ENCODE measurements at places on chromosomes 7 and 10.

- DNase-seq: no peak
- H3K4me1 ChIP-seq: no peaks in the 10 kb centered on the region
- no peak overlapping the region for H3K27ac ChIP-seq
- peaks cover 47% of the 10 kb centered on the region for H3K36me3 ChIP-seq
Observed at GRCh38 chr10:93315246-93315645, 166.9 kb downstream of the MYOF start.

DNA sequence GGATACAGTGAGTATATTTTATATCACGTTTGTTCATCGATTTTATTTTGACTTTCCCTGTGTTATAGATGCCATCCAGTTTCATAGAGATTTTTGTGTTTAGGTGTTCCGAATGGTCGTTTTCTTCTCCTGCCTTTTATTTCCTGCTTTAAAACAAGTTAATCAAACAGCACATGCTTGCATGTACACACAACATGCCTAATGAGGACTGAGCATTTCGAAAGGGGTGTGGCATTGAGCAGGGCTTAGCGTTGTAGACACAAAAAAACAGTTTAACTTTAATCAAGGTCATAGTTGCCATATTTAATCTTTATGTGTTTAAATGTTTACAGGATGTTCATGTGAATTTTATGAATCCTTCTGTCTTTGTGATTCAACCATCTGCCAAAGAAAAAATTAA is 430.5 kb upstream of the GALNT17 start:
- no peak overlapping the region for H3K4me3 ChIP-seq
- H3K36me3 ChIP-seq: peaks cover 15% of the 10 kb centered on the region
- H3K27me3 ChIP-seq: no peaks in the 10 kb centered on the region
- DNase-seq: no peak
- peaks cover 73% of the 10 kb centered on the region for H3K4me1 ChIP-seq

DNA sequence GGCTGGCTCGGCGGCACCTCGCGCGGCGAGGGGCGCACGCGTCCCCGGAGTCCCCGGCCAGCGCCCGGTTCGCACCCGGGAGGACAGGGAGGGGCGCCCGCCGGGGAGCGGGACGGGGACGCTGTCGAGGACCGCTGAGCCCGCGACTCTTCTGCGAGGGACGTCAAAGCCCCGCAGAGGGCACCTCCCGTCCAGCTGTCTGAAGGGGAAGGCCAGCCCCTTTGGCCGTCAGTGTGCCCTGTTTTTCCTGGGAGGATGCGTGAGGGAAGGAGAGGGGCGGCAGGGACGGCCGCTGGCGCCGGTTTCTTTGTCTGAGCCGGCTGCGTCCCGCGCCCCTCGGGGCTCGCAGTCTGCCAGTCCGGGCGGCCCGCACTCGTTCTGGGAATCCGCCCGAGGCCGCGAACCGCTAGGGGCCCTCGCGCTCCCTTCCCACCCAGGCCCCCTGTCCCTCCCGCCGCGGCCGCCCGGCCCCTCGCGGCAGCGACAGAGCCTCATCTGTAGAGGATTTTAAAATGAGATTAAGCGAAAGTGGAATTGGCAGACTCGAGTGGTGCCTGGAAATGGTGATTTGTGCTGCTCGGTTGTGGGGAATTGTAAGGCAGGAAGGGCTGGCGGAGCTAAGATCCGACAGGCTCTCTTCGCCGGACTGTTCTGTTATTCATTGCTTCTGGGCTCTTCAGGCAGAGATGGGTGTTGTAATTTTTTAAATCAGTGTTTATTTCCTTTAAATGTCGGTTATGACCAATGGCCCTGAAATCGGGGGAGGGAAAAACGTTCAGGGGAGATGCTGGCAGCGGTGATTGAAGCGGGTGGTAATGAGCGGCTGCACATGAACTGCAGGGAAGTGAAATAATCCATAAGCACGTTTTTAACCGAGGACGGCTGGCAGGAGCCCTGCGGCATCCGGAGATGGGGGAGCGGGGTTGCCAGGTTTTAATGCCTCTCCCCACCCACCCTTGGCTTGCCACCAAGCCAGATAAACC is 618 bp upstream of the RELN start:
- peaks cover 73% of the 10 kb centered on the region for H3K27me3 ChIP-seq
- peaks cover 12% of the 10 kb centered on the region for H3K4me1 ChIP-seq
- no peak for DNase-seq
- H3K27ac ChIP-seq: no peak overlapping the region
- H3K36me3 ChIP-seq: no peaks in the 10 kb centered on the region

DNA sequence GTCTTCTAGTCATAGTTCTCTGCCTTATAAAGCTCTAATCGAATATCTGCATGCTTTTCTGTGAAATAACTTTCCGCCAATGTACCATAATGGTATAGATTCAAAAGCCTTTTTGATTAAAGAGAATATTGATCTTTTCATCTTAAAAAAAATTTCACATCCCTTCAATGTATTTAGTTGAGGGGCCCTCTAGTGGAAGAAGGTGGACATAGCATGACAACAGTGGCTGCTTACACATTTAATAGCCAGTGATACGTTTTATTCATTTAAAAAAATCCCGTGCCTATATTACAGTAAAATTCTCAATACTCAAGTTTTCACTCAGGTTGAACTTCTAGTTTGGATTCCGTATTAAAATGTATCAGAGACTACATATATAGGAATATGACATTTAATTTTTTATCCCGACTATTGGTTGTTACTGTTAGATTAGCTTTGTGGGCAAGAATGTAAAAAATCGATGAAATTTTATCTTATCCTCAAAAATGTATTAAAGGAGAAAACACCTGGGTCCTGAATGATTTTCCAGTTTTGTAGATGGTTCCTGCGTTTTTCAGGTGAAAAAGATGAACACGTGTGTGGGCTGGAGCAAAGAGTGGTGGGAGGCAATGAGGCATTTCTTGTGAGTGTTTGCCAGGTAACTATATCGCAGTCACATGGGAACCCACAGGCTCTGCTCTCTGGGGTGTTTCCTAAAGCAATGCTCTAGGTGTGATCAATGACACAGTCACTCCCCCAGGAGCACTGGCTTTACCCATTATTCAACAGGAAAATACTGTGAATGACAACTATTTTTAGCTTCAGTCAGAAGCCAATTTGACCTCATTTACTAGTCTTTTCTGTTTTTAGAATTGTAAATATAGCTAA is 24.1 kb upstream of the PNLIP start:
- peak; percentile 64 for DNase-seq
- no peaks in the 10 kb centered on the region for H3K36me3 ChIP-seq
- H3K27me3 ChIP-seq: no peaks in the 10 kb centered on the region
- no peak overlapping the region for H3K4me3 ChIP-seq

DNA sequence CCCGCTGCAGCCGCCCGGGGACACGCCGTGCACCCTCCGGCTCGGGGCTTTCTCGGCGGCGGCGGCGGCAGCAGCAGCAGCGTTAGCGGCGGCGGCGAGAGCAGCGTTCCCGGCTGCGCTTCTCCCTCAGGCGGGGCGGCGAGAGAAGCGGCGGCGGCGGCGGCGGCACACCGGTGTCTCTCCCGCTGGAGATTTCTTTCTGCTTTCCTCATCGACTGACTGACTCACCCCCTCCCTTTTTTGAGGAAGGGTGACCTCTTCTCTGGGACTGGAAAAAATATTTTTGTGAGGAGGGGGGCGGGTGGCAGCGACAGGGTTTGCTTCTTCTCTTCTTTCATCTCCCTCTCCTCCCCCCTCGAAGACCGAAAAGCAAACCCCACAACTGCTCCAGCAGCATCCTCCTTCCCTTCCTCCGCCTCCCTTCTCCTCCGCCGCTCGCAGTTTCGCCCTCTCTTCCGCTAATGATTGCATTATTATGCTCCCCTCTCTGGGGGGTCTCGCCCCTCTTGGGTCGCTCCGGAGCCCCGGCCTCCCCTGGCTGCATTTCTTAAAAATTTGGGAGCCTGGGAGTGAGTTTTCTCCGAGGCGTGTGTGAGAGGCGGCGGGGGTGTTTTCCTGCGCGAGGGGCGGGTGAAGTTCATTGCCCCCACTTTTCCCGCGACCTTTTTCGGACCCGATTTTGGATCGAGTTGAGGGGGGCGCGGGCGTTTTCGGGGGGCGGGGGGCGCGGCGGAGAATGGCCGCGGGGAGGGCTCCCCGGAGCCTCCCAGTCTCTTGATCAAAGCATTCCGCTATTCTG is 411 bp downstream of the AUTS2 start:
- H3K27ac ChIP-seq: peak overlapping the region; percentile 63
- peak overlapping the region; percentile 89 for H3K4me3 ChIP-seq
- H3K4me1 ChIP-seq: peaks cover 53% of the 10 kb centered on the region
- H3K27me3 ChIP-seq: no peaks in the 10 kb centered on the region
- no peaks in the 10 kb centered on the region for H3K36me3 ChIP-seq
- no peak for DNase-seq

DNA sequence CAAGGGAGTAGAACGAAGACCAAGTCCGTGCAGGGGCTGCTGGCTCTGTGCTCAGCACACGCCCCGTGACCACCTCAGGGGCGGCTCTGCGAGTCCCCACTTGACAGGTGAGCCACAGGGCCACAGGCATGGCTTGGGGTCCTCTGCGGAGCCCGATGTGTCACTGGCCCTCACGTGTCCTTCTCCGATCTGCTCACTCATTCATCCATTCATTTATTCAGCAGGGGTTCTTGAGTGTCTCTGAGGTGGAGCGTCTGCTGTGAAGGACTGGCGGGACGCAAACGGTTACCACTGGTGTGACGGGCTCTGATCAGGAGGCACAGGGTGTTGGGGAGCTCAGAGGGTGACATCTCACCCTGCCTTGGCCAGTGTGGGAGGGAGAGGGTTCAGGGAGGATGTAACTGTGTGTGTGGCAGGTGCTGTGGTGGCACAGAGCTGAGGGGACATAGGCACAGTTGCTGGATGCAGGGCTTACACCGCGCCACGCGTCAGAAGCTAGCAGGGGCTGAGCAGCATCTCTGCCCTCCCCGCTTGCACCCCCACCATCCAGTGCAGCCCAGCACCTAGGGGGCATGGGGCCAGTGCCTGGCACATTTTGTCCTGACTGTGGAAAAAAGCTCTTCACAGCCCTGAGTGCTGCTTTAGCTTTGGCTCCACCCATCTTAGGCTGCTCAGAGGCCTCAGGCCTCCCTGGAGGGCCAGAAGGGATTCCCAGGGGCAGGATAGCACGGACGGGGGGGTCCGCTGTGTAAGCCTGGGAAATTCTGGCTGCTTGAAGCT is 116.8 kb downstream of the LHPP start:
- H3K27ac ChIP-seq: no peak overlapping the region
- H3K36me3 ChIP-seq: no peaks in the 10 kb centered on the region
- DNase-seq: no peak
- H3K4me1 ChIP-seq: no peaks in the 10 kb centered on the region
- no peak overlapping the region for H3K4me3 ChIP-seq

DNA sequence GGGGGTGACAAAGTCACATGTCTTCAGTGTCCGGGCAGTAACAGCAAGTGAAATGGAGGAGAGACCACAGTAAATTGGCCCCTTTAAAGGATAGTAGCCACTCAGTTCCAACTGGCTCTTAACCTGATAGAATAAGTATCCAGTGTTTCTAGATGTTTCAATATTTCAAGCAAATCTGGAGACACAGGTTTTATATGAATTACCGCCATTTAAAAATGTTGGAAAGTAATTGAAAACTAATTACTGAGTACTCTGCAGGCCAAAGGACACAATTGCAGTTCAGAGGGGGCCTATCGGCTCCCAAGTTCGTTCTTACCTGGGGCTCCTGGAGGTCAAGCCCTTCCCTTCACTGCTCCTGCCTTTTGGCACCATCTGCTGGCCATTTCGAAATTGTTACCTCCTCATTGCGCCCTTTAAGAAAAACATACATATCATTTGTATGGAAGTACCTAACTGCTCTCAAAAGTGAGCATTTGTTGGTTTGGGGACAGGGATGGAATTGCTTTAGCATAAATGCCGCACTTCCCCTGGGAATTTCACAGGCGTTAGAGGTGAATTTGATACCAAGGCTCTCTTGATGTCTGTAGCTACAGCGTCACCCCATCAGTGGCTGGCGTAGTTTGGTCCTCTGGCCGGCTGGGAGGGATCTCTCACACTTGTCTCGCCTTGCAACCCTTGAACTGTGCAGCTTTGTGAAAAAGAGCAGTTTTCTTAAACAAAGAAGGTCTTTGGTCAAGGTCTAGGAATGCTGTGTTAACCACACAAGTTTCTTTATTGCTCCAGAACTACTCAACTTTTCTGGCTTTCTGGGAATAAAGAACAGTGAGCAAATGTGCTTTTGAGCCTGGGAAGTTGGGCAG is 220.0 kb downstream of the ARHGAP21 start:
- H3K27me3 ChIP-seq: no peaks in the 10 kb centered on the region
- peaks cover 63% of the 10 kb centered on the region for H3K36me3 ChIP-seq
- peaks cover 7% of the 10 kb centered on the region for H3K4me1 ChIP-seq

DNA sequence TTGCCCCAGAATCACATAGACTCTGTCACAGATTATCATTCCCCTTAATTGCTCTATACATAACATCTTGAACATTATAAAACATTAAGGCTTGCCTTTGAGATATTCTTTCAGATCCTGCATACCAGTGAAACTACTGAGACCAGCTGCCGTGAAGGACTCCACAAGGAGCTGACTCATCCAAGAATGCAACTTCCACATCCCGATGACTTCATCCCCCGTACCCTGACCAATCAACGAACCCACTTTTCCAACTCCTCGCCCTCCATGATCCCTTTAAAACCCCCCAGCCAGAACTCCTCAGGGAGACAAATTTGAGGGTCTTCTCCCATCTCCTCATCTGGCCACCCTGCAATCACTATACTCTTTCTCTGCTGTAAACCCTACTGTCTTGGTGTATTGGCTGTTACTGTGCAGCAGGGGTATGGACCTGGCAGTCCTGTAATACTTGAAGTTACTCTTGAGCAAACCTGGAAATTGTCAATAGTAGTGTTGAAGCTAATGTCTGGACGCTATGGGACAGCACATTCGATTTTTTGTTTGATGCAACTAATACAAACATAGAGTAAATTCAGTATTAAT is 49.8 kb downstream of the HTR5A start:
- H3K4me3 ChIP-seq: no peak overlapping the region
- no peaks in the 10 kb centered on the region for H3K27me3 ChIP-seq
- DNase-seq: no peak
- H3K4me1 ChIP-seq: no peaks in the 10 kb centered on the region
